Erythroblast (primary cell): ENCODE measurements at places on chromosomes 1 and 21.

DNA sequence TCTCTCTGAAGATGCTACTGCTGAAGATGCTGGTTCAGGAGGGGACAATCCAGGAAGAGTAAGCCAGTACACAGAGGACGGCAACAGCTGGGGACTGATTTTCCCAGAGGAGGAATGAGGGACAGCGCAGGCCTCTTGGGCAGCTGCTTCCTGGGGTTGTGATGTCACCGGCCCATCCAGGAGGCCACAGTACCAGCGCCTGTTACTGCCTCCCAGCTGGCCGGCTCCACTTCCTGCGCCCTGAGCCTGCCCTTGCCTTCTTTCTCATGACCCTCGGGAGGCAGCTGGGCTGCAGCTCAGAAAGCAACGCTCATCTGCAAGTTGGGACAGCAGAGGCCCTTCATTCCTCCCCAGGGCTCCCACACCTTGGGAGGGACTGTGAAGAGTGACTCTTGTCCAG, 21.9 kb upstream of the ID3 start:
- DNase-seq: no peak

DNA sequence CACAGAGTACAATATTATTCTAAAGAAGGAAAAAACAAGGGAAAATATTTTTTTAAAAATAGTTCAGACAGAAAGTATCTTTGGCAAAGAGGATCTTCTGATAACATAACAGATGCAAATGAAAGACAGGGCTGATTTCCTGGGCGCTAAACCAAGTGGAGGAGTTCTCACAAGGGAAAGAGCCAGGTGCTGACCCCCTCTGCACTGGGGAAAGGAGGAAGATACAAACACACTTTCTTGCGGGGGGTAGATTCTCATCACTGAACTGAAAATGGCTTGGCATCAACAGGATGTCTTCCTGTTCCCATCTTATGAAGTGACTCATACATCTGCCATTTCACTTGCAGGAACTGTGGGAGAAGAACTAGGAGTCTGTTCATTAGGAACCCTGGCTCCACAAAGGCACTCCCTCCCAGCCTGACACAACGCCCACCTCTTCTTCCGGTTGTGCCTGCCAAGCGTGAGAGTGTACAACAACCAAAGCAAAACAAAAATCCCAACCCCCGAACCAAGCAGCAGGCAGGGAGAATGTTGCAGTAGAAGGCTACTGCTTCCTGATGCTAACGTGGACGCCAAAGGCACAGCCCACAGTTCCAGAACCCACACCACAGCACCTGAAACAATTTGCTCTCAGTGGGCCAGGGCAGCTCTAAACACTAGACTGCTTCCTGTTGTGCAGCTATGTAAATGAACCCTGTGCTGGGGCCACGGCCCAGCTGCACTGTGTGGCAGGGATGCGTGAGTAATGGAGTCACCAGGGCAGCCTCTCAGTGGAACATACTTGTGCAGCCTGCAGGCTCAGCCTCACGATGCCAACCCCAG, 51.0 kb downstream of the GADD45A start:
- DNase-seq: peak; percentile 56

- DNase-seq: peak; percentile 49
Measured at GRCh38 chr1:43936431-43937151, 3.0 kb downstream of the ARTN start.

DNA sequence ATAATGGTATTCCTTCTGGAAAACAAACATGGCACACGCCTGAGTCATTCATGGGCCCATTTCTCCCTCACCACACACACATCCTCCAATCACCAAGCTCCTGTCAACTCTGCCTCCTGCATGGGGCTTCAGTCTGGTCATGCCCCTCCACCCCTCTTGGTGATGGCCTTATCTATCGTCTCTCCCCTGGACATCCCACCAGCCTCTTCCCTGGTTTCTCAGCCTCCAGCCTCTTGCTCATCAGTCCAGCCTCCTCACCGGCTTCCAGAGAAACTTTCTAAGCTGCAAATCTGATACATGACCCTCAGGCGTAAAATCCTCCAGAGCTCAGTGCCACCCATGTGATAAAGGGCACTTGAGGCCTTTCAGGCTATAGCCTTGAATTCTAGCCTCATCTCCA, 243.9 kb downstream of the FOXD2 start:
- no peak for DNase-seq

DNA sequence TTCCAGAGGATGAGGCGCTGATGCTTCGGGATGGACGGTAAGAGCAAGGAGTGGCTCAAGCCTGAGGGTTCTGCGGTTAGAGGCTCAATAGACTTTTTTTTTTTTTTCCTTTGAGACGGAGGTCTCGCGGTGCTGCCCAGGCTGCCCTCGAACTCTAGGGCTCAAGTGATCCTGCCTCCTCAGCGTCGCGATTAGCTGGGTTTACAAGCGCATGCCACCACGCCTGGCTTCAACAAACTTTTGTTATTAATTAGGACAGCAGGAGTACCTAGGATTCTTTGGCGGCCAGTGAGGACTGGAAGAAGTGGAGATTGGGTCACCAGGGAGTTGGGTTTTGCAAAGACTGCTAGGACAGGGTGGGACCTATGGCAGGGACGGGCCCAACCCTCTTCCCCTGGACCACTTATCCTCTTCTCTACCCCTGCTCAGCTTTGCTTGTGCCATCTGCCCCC, 587 bp downstream of the SCNM1 start:
- DNase-seq: peak; percentile 65

DNA sequence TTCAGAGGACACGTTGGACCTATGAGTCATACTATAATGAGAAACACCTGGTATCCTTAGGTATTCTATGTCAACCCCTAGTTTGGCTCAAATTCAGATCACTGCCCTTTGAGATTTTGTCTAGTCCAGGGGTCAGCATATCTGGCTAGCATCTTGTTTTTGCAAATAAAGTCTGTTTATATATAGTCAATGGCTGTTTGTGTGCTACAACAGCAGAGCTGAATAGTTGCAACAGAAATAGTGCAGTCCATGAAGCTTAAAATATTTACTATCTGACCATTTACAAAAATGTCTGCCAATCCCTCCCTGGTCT, 48.5 kb upstream of the EDEM3 start:
- DNase-seq: no peak
